Daoy (cell line): ENCODE measurements at places on chromosomes 1 and 21. TPM values are rescaled to one million over a fixed set of nuclear protein-coding genes. Genes with fewer than 3 reads are reported as not detected.

- no peak for DNase-seq
Measured at GRCh38 chr1:11767922-11768704, 6.1 kb downstream of the C1orf167 start.

- no peak for DNase-seq
Measured at GRCh38 chr21:46148106-46148505, 7.3 kb downstream of the FTCD start.

Gene NPPA
- not detected in 2 replicates for total RNA-seq

GRCh38 chr1:91092503-91092902 is 70.7 kb upstream of the ZNF644 start:
- DNase-seq, result peak; percentile 62

- DNase-seq, result no peak
Measured at GRCh38 chr21:41933313-41934079, 20.3 kb downstream of the C2CD2 start.

GRCh38 chr1:209748620-209749019 is 7.2 kb upstream of the TRAF3IP3 start:
- no peak for DNase-seq

GRCh38 chr1:109546311-109547109 is 1.9 kb upstream of the GNAI3 start:
- DNase-seq, result peak; percentile 96

Gene GRHL3
- not detected in 2 replicates for total RNA-seq

DNA sequence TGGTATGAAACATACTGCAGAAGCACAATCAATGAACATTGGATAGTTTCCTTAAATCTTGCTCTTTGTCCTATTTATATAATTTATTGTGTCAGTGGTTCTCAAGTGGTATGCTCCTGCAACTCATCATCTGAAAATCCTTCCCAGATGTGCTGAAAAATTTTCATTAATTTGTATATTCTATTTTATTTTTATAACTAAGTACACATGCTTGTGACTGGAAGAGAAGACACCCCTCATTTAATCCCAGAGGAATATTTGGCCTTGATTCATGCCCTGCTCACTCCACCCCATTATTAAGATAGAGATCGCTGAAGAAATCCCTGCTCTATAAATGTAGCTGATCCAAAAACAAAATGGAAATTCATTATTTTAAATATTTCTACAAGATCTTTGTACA is 870.5 kb upstream of the CXADR start:
- DNase-seq, result no peak

Gene SH2D5
- total RNA-seq, result 1.3 and 2.2 TPM in 2 replicates

GRCh38 chr1:234546890-234547788 is 62.8 kb downstream of the IRF2BP2 start:
- DNase-seq, result no peak

Gene DRAM2
- 36.7 and 49.8 TPM in 2 replicates for total RNA-seq

Gene GPR37L1
- total RNA-seq, result under 0.01 and 0.06 TPM in 2 replicates

Gene OR2W3
- 3.8 and 6.7 TPM in 2 replicates for total RNA-seq

DNA sequence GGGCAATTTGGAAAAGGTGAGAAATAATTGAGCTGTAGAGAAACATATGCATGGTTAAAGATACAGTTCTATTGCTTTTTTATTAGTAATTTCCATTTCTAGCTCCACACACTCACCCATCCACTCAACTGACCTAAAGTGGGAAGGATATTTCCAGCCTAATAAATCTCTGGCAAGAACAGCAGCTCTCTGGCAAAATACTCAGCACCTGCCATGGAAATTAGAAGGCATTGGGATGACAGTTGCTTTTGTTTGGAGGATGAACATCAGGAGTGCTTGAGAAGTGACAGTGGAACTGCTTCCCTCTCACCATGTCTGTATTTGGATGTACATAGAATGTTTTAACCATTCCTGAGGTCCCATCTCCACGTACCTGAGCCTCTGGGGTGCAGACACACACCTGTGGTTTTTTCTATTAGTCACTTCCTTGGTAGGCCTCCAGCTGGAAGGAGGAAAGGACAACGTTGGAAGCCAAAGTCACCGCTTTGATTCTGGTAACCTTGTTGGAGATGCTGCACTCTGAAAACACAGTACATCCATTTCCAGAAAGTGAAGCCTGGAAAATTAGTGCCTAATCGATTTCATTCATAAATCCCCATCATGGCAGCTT is 62.3 kb upstream of the RUNX1 start:
- DNase-seq, result no peak

GRCh38 chr1:26761217-26761616 is 26.5 kb upstream of the PIGV start:
- DNase-seq, result no peak

Gene GCSAML
- total RNA-seq, result 2.7 and 3.8 TPM in 2 replicates

GRCh38 chr21:38956521-38956855 is 150.8 kb downstream of the ETS2 start:
- no peak for DNase-seq

GRCh38 chr1:72023063-72023930 is 259.0 kb downstream of the NEGR1 start:
- DNase-seq, result no peak

- DNase-seq, result no peak
Measured at GRCh38 chr1:86616871-86617270, 70.0 kb downstream of the CLCA4 start.
